ENCODE measurements at places on chromosomes 5 and 9. TPM values are rescaled to one million over a fixed set of nuclear protein-coding genes. Genes with fewer than 3 reads are reported as not detected.

GRCh38 chr5:31273631-31274378 lies 80.3 kb downstream of the CDH6 start:
- DNase-seq: no peak

DNA sequence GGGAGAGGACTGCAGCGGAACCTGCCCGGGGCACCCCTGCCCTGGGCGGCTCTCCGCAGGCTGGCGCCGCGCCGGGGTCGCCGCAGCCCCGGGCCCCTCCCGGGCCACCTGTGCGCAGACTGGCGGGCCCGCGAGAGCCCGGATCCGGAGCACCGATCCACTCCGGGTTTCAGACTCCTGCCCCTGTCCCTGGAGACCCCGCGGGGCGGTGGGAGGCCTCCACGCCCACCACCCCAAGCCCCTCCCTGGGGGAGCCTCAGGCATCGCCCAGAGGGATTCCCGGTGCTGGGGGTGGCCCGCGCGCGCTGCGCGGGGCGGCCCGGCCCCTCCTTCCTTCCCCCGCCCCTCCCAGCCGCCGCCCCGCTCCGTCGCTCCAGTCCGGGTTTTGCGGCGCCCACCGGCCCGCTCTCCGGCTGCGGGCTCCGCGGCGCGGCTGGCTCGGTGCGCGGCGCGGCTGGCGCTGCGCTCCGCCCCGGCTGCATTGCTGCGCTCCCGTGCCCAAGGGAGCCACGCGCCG lies at the start of gene UNC5A:
UNC5A (plus strand) TSS at position 479 of the 517 bp plus-strand sequence. CDS start 192 bp downstream, outside the sequence.
- DNase-seq: peak; percentile 80

GRCh38 chr9:21558079-21558478 lies 76.0 kb upstream of the IFNE start:
- DNase-seq: no peak

GRCh38 chr5:80577707-80578106 lies 7.6 kb upstream of the ANKRD34B start:
- no peak for DNase-seq

DNA sequence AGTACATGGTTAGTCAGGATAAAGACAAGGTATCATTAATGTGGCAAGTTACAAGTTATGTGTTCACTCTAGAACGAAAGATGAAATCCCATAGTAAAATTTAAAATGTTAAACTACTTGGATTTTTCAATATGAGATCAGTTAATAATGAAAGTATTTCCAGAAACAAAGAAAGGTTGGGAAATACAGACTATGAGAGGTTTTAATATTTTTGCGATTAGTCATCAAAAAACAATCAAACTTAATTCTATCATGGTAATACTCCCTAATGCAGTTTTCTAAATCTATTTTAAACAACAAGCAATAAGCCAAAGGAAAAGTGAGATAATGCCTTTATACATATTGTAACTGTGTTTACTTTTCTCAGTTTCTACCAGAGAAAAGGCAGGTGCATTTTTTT lies 10.6 kb downstream of the CDH12 start:
- DNase-seq: no peak

GRCh38 chr5:31767335-31768031 lies 128.6 kb downstream of the PDZD2 start:
- DNase-seq: no peak

GRCh38 chr9:137198902-137199283 lies 1.6 kb downstream of the TPRN start:
- DNase-seq: no peak

- DNase-seq: no peak
Observed at GRCh38 chr5:82713811-82714210, 363.4 kb downstream of the TMEM167A start.

- DNase-seq: no peak
Observed at GRCh38 chr5:168117469-168117868, 174.0 kb upstream of the WWC1 start.

DNA sequence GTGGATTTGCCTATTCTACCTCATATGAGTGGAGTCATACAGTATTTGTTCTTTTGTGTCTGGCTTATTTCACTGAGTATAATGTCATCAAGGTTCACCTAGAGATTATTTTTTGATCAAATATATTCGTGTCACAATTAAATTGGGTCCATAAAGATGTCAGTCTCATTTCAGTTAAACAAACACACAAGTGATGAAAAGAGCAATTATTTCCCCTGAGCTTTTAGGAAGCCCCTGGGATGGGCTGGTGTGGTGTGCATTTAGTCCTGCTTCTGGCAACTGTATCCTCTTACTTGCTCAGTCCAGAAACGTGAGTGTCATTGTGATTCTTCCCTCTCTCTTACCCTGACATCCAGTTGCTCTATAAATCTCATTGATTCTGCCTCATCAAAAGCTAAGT lies 52.8 kb upstream of the CARTPT start:
- no peak for DNase-seq

GRCh38 chr9:128098297-128099230 lies 29.0 kb downstream of the PTGES2 start:
- peak; percentile 96 for DNase-seq

DNA sequence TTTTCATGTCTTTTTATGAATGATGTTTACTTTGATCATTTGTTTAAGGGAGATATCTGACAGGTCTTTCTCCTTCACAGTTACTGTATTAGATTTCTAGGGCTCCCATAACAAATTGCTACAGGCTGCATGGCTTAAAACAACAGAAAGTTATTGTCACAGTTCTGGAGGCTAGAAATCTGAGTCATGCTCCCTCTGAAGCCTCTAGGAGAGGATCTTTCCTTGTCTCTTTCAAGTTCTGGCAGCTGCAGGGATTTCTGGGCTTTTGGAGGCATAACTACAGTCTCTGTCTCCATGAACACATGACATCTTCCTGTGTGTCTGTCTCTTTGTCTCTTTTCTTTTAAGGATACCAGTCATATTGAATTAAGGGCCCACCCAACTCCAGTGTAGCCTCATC lies 557.3 kb upstream of the SEMA6A start:
- no peak for DNase-seq

DNA sequence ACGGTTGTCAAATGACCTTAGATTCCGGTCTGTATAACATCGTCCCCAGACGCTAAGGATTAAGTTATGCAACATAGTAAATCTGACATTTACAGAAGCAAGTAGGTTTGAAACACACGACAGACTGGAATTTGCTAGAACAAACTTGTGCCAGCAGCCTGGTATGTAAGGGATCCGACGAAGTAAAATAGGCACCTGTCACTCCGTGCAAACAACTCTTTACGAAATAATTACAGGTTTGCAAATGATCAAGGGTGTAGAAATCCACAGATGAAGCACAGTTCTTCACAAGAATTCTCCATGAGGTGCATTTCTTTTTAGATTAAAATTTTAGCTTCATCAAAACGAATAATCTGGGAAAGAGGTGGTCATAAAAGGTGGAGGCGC lies 508 bp downstream of the MOCS2 start:
- no peak for DNase-seq

DNA sequence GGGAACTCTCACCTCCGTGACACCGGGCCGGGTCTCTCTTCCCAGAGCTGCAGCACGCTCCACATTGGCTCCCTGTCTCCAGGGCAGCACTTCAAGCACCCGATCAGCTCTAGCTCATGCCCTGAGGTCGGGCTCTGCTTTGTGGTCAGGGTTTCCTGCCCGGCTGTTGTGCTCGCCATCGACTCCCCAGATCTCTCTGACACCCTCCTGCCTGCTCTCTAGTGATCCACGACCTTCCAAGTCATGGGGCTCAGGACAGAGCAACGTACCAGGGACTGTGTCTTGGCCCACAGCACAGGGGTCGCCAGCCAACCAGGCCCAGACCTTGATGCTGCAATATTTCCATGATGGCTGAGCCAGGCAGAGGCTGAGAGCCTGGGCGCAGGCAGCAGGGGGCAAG lies 45.1 kb downstream of the PRRT1B start:
- no peak for DNase-seq

The RNF183 gene
- 0.23 TPM for total RNA-seq
